ENCODE measurements at places on chromosomes 12 and 14.

DNA sequence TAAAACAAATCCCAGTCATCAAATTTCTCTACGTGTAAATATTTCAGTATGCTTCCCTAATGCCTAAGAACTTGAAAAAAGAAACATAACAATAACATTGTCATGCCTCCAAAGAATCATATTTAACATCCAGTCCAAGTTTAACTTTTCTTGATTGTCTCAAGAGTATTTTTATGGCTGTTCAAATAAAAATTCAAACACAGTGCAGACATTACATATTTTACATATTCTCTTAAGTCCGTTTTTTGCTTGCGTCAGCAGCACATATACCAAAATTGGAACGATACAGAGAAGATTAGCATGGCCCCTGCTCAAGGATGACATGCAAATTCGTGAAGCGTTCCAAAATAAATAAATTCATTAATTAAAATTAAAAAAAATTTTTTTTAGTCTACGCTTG, 23.3 kb upstream of the EEA1 start:
- no peak for DNase-seq

DNA sequence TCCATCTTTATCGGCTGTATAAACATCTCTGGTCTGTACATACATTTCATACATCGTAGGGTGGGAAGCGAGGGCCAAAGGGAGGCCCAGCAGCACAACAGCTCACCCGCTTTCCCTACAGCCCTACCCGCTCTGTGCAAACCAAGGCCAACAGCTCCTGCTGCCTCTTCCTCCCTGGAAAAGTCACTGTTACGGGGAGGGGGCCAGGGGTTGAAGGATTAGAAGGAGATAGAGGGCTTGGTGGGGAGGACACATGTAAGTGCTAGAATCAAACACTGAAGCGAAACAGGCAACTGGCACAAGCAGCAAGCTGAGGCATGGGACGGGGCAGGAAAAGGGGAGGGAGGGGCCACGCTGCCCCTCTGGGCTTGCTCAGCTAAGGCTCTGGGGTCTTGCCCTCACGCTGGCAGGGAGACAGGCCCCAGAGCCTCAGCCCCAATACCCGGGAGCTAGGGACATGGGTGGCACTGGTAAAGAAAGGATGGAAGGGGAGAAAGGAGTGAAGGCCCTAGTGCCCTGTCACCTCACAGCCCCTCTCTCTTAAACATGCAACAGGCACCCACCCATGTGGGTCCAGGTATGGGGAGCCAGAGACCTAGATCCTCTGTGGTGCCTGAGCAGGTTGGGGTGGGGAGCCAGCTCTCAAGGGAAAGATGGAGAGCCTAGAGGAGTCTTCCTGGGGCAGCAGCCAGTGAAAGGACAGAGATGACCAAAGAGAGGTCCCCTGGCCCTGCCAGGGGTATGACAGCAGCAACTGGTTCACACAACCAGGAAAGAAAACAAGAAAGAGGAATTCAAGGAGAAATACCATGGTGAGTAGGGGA, 14.4 kb downstream of the SPRYD3 start:
- DNase-seq: no peak

- peak; percentile 63 for DNase-seq
These were observed 32.2 kb downstream of the SUSD6 start for GRCh38 chr14:69643430-69644200.

- no peak for DNase-seq
These were observed 40.1 kb upstream of the TMEM263 start for GRCh38 chr12:106915635-106916026.

- no peak for DNase-seq
These were observed 147.5 kb downstream of the SLC2A13 start for GRCh38 chr12:39958377-39958776.

DNA sequence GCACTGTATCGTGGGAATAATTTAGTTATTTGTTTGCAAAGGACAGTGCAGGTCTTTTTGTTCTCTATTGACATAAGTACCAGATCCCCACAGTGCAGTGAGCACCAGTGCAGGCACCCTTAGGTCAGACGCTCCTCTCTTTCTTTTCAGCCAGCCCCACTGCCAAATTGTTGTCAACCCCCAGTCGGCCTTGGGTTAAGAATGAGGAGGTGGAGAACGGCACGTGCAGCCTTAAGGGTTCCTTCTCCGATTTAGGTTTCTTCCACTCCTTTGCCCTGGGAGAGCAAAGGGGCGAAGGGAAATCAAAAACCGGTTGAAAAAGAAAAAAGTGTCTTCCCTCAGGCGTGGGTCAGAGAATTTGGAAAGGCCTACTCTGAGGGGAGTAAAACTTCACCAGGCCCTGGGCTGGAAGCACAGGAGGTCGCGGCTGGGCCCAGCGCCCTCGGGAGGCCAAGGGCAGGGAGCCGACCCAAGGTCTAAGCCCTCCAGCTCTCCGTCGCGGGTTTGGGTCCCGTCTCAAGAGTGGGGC, 4.3 kb downstream of the PAX9 start:
- peak; percentile 65 for DNase-seq

Data from NCI-H187 (cell line).